Pons (tissue), 1 donor: ENCODE measurements at places on chromosomes 3 and 15.

- DNase-seq, result no peak
These were observed 131.6 kb downstream of the NLGN1 start for GRCh38 chr3:173529062-173529711.

DNA sequence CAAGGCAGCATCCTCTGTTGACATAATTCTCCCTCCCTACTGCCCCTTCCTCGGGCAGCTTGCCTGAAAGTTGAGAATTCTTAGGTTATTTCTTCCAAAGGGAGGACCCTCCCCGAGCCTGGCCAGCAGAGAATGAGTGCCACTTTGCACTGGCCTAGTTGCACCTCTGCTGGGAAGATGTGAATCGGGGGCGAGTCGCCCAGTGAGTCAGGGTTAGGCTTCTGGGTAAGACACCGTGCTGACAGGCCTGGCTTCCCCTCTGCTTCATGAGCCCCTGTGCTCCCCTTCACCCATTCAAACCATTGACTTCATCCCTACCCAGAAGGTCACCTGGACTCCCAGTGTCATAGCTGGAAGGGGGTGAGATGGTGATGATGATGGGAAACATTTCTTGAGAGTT is 82.3 kb downstream of the AAGAB start:
- DNase-seq, result no peak

- peak; percentile 83 for DNase-seq
These were observed 81.6 kb downstream of the PPCDC start for GRCh38 chr15:75104804-75105557.

DNA sequence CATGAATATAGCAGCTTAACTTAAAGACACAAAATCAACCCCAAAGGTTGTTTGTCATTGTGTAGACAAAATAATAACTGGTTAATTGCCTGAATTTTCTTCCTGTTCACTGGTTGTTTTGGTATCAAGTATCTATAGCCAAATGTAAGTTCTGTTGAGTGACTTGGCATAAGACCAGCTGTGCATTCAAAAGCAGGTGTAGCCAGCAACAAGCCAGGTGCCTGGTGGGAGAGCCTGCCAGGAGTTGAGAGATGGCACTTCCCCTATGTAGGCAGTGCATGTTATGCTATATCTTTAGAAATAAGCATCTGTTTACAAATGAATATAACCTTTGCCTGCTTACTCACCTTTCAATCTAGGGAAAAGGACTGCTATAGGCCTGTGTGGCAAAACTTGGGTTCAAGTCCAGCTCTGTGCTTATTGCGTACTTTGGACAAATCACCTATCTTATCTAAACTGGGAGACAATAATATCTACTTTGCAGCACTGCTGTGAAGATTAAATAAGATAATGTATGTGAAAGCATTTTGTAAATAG is 84.9 kb upstream of the TBL1XR1 start:
- DNase-seq, result no peak

GRCh38 chr3:140712301-140712700 is 34.4 kb downstream of the TRIM42 start:
- no peak for DNase-seq

DNA sequence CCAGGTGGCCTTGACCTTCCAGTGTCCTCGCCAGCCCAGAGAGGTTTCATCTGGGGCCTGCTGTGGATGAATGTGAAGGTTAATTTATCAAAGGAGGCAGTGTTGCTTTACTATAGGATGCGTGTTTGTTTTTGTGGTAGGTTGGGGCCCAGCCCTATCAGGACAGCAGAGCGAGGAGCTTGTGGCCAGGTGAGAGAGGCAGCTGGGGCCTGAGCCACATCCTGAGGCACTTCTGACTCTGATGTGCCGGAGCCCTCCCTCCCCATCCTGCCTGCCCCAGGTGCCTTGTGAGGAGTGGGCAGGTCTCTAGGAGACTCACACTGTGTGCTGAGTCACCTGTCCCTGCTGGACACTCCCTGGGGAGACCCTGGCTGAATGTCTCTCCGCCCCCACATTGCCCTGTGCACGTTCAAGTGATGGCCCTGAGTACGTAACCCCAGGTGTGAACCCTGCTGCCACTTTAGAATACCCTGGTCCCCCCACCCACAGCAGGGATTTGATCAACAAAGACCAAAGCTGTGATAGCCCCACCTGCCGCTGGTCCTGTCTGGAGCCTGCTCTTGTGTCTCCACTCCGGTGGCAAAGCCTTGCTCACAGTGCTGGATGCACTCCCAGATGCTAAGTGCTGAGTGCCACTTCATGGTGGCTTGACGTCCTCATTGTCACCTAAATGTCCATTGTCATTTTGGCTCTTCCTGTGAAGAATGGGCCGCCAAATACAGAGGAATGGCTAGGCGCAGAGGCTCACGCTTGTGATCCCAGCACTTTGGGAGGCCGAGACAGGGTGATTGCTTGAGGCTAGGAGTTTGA is 16.0 kb downstream of the FBLN2 start:
- no peak for DNase-seq

DNA sequence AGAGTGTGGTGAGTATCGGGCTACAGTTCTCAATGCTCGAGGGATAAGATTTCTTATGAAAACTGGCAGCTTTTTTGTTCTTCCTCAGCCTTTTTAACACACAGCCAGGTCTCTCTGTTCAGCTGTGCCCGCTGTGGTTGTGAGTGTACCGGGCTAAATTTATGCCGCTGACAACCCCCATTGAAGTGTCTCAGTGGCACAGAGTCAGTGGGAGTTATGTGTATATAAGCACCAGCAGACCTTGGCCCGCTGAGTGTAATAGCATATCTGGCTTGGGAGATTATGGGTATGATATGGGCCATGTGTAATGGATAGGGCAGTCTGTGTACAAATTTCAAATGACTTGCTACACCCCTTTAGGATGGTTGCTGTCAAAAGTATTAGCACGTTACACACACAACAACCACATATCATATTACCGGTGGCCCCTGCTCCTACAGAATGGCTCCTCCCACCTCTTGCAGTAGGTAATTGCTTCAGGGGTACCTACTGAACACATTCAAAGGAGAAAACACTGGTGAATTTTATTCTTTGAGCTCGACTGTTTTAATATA is 26.9 kb upstream of the NR2F2 start:
- no peak for DNase-seq

GRCh38 chr3:11651900-11652299 is 8.2 kb upstream of the VGLL4 start:
- peak; percentile 60 for DNase-seq

DNA sequence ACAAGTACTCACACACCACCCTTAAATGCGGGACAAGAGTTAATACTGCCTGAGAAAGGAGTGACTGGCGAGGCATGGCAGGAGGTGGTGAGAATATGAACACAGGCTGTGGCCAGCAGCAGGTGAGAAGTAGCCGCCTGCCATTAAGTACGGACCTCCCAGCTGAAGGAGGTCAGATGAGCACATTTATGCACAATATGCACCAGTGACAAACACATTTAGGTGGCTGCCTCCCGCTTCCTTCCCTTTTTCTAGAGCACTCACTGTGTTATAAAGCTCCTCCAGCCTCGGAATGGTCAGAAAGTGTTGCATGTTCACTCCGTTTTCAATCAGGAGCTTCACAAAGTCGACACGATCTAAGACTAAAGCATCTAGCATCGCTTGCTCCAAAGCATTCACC is 52.4 kb downstream of the TRPM1 start:
- DNase-seq, result no peak

- DNase-seq, result no peak
These were observed 95.9 kb downstream of the SEMA5B start for GRCh38 chr3:122931636-122932035.

DNA sequence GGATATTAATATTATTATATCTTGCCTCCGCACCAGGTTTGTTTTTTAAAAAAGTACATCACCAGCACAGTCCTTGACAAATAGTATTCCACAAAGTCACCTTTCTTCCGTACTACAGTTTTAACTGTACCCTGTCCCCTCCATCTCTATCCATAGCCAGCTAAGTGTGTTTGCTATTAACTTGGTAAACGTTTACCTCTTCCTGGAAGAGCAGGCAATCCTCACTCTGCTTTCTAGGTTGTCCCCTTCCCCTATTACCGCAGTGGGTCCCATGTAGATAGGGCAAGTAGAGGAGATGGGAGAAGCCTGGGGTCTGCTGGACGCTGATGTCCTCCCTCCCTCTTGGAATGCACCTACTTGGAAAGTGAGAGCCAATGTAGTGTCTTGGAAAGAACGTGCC is 83.9 kb upstream of the ETV5 start:
- no peak for DNase-seq

- peak; percentile 42 for DNase-seq
These were observed 56.3 kb upstream of the FSTL1 start for GRCh38 chr3:120506828-120507774.

GRCh38 chr15:101541501-101542292 is 52.2 kb upstream of the PCSK6 start:
- no peak for DNase-seq

DNA sequence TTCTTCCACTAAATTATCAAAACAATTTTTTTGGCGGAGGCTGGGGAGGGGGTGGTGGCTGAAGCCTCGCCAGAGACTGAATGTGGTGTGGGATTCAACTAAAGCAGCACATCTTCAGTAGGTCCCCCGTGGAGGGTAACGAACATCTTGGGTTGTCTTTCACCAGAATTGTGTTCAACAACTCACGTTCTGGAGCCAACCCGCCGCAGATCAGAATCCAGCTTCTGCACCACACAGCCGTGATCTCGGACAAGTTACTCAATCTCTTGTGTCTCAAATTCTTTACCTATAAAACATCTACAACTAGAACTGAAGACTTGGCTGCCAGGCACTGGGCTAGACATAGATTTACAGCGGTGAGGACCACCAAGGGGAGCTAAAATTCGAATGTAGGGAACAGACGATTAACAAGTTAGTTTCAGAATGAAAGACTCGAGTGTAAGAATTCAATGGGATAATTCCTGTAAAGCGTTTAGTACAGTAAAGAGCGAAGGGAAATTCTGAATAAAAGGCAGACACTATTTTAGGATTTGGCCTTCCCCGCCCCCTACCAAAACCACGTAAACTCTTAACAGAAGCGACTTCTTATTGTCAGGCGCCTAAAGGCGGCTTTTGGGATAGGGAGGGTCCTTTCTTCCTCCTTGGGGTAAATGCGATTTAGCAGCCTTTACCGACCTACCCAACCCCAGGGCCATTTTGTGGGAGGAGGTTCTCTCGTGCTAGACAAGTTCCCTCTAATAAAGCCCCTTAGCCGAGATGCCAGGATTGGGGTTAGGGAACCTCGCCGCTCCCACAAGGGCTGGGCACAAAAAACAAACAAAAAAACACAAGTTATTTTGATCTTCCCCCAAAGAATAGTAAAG is 697 bp upstream of the RAB5A start:
- no peak for DNase-seq

DNA sequence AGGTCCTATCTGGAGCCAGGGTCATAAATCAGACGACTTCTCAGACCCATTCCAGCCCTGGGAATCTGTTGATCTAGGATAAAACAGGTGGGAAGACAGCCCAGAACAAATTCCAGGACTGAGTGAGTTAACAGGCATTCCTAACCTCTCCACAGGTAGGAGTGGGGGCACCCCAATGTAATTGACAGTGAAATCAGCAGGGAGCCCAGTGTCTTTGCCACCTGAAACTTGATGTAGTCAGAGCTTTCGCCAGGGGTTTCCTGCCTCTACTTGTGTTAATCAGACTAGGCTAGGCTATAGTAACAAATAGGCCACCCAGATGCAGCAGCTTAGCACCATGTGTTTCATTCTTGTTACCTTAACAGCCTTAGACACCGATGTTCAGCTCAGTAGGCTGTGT is 2.7 kb upstream of the HEG1 start:
- DNase-seq, result no peak

GRCh38 chr3:193225302-193226125 is 15.5 kb upstream of the PLAAT1 start:
- DNase-seq, result no peak

GRCh38 chr15:63191895-63192618 is 2.7 kb downstream of the RAB8B start:
- DNase-seq, result no peak

DNA sequence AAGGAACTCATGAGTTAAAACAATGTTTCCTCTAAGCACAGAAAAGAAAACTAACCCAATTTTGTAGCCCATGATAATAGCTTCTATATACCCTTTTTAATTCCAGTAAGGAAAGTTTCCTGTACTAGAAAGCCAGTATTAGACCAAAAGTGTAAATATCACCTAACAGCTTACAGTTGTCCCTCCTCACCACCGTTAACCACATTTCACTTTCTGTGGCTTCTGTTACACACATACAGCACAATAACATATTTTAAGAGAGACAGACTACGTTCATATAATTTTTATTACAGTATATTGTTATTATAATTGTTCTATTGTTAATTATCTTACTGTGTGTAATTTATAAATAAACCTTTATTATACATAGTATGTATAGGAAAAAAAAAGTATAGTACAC is 74.1 kb downstream of the ZNF280D start:
- no peak for DNase-seq

DNA sequence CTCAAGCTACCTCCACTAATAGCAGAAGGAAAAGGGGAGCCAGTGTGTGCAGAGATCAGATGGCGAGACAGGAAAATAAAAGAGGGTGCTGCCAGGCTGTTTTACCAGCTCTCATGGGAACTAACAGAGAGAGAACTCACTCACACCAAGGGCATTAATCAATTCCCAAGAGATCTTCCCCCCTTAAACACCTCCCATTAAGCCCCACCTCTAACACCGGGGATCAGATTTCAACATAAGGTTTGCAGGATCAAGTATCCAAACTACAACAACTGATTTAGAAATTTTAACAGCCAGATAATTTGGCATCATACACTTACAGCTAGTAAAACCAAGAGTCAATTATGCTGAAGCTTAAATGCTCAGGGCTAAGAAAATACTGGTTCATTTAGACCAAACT is 18.9 kb downstream of the CD200 start:
- no peak for DNase-seq

DNA sequence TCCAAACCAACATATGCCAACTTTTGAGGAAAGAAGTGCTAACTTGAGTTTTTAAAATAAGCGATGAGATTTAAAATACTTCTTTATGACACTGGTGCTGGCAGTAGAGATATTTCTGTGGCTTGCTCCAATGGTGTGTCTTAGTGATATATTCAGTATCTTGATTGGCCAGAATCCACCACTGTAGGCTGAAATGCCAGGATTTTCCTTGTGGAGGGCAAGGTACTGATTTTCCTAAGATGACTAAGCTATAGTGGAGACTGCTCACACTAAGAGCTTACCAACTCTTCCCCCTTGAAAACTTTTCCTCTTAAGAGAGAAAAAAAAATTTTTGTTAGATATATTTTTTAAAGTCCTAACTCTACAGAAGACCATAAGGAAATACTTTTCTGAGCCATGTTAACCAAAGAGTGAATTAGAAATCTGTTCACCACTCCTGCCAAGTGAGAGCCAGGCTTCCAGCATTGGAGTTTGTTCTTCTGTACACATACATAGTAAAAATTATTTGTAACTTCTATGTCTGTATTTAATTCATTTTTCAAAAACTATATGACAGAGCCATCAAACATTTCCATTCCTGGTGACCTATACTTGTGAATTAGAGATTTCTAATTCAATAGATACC is 109.1 kb downstream of the PPP2R3A start:
- DNase-seq, result no peak
